RWPE1 (cell line): ENCODE measurements at places on chromosomes 2 and 18.

DNA sequence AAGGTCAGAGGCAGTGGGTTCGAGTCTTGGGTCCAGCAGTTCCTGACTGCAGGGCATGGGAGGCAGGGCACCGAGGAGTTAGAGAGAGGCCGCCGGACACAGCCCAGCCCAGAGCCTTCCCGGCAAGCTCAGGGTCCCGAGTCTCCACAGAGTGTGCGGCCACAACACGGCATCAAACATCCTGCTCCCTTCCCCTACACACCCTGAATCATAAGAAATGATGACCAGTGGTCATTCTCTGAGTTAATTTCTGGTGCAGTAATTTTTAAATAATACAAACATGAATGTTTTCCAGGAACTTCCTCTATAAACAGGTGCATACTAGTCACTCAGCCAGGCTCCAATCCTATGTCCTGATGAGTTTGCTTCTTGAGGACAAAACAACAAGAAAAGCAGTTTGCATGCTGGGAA is 118.0 kb downstream of the PXDN start:
- DNase-seq, result no peak

DNA sequence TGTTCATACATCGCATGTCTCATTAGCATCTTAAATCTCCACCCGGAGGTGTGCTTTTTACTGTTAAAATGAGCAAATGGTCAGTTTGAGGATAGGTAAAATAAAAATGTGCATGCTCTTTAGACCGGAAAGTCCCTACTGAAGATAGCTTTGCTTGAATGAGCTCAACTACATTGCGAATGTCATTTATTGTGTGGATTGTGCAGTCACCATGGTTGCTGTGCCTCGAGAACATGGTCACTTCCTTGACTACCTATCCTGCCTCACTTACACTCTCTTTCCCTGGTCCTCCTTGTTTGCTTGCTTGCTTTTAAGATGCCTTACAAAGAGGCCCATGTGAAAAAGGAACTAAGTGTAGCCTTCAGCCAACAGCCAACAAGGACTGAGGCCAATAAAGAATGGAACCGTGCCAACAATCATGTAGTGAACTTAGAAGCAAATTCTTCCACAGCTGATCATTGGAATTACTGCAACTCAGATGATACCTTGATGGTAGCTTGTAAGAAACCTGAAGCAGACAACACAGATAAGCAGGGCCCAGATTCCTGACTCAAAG is 72.2 kb upstream of the BARD1 start:
- no peak for DNase-seq

DNA sequence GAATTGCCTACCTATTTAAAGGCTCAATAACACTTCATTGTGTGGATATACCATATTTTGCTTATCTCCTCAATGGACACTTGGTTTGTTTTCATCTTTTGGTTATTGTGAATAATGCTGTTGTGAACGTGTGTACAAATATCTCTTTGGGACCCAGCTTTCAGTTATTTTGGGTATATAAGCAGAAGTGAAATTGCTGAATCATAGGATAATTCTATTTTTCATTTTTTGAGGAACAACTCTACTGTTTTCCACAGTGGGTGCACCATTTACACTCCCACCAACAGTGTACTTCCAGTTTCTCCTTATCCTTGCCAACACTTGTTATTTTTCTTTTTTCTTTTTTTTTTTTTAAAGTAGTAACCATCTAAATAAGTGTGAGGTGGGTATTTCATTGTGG is 29.0 kb downstream of the PTPN4 start:
- no peak for DNase-seq

DNA sequence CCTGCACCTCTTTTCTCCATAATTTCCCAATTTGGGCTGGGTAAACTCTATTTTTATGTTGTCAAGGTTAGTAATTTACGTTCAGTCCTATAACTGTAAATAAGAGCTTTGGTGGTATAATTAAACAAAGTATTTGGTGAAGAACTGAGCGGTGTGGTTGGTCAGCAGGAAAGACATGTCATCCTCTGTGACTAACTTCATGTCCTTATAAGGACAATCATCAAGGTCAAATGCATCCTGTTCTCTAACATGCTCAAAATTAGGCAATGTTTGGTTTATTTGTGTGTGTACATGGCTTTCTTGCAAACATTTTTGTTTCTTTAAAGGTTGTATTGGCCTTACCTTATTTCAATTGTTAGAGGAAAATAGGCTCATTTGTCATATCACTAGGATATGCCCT is 121.5 kb upstream of the NABP1 start:
- no peak for DNase-seq

DNA sequence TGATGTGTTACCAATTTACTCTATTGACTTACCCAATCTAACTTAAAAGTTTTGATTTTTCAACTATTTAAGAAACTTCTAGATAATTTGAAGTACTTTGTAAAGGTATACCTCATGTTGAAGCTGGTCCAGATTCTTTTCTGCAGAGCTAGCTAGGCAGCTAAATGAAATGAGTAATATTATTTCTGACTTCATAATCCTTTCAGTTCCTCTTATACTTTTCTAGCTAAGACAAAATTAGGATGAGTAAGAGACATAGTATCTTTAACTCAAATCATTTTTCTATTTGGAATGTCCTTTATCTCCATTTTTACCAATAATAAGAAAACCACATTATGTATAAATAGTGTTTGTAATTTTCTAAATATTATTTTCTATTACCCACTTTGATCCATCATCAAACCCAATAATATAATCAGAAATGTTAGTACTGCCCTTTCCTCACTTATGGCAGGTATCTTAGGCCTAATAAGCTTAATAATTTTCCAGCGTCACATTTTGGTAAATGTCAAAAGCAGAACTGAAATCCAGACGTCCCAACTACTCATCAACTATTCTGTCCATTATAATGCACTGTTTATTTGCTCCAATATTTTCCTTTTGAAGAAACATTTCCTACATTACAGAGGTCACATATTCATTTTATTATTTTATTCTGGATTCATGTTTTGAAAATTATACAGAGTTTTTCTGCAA is 456.6 kb downstream of the THSD7B start:
- no peak for DNase-seq

DNA sequence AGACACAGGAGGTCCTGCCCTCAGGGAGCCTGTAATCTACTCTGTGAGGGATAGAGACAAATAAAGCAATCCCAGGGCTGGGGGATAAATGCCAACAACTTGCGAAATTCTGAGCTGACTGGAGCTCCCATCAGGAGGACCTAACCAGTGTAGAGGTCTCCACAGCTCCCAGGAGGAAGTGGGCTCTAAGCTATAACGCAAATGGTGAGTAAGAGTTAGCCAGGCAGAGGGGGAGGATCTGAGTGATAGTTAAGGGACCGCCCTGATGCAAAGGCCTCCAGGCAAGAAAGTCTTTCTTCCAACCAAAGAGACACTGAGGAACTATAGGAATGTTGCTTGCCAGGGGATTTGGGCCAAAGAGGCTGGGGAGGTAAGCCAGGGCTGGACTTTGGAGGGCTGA is 16.0 kb upstream of the ZNF532 start:
- peak; percentile 14 for DNase-seq
